ENCODE measurements at places on chromosomes 7 and 10.

- H3K27ac ChIP-seq, result no peak overlapping the region
- no peaks in the 10 kb centered on the region for H3K4me1 ChIP-seq
- H3K4me3 ChIP-seq, result no peak overlapping the region
- H3K27me3 ChIP-seq, result no peaks in the 10 kb centered on the region
- no peak for DNase-seq
- no peaks in the 10 kb centered on the region for H3K36me3 ChIP-seq
Observed at GRCh38 chr7:147245274-147245673, 1128.7 kb downstream of the CNTNAP2 start.

DNA sequence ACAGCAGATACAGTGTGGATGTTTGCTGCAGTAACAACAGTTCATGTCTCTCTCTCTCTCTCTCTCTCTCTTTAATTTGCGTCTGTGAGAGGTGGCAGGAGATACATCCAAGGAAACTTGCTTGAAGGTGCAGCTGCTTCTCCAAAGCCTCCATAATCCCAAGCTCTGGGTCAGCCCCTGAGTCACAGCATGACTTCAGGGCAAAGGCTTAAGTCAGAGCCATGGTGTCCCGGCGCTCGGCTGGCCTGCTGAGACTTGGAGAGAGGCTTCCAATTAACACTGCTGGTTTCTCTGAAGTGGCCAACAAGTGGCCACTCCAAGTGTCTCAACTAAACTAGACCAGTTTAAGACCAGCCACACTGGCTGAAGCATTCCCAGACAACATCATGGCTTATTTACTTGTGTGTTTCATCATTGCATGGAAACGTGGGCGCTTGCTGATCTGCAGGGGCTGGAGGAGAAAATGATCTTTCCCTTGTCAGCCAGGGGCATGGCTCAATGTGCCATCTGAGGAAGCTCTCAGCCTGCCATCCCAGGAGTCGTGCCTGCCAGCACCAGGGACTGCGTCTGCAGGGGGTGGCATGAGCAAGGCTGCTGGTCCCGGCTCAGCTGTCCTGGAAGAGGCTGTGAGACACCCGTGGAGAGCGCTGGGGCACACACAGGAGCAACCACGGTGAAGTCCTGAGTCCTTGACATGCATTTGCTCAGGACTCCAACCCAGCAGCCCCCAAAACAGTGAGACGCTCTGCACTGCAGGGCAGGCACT lies 254.2 kb downstream of the COBL start:
- H3K4me3 ChIP-seq, result no peak overlapping the region
- H3K27ac ChIP-seq, result no peak overlapping the region
- H3K4me1 ChIP-seq, result no peaks in the 10 kb centered on the region
- H3K27me3 ChIP-seq, result no peaks in the 10 kb centered on the region

DNA sequence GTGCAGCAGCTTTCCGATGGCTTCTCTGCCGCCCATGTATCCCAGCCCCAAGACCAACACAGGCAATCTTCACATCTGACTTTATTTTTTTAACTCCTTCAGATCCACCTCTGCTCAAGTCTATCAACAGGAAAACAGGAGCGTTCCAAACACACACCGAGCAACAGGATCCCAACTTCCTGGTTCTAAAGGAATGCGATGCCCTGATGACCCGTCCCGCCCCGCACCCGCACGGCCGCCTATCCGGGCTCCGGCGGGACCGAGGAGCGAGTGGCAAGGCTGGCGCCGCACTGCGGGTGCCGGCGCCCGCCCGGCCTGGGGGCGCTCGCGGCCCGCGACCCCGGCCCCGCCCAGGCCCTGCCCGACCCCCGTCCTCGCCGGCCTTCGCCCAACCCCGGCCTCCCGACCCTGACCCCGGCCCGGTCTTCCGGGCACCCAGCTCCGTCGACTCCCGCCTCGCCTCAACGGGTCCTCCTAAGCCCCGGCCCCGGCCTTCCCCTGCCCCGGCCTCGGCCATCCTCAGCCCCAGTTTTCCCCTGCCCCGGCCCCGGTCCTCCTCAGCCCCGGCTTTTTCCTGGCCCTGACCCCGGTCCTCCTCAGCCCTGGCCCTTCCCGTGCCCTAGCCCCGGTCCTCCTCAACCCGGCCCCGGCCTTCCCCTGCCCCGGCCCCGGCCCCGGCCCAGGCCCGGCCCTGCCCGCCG lies 730 bp downstream of the LARP4B start:
- peak overlapping the region; percentile 86 for H3K4me3 ChIP-seq
- no peaks in the 10 kb centered on the region for H3K36me3 ChIP-seq
- H3K27me3 ChIP-seq, result no peaks in the 10 kb centered on the region
- no peak for DNase-seq
- peaks cover 21% of the 10 kb centered on the region for H3K4me1 ChIP-seq

DNA sequence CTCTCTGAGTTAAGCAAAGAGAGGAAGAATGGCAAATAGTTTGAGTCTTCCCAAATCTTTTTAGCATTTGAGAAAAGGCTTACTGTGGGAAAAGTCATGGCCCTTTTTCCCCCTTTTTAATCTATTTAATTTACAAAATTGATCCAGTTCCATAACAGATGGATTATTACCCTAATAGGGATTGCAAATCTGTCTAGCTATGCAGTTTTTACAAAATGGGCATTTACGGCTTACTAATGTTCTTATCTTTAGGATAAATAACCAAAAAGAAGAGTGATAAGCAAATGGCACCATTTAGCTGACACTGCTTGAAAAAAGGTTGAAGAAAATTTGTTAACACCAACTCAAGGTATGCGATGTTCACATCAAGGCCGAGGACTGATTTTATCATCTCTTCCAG lies 169.7 kb downstream of the SKAP2 start:
- H3K27me3 ChIP-seq, result no peaks in the 10 kb centered on the region
- no peaks in the 10 kb centered on the region for H3K36me3 ChIP-seq
- no peaks in the 10 kb centered on the region for H3K4me1 ChIP-seq

DNA sequence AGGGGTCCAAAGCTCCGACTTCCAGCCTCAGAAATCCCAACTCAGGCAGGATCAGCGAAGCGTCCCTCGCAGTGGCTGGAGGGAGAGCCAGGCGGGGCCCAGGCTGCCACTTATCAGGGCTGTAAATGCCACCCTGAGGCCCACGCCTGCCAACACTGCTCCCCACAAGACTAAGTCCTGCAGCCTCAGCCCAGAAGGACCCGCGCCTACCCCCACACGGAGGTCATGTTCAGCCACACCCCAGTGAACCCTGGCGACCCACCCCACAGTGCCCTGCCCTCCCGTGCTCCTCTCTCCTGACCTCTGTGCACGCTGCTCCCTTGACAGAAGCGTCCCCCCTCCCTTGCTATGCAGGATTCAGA lies 3.2 kb downstream of the PSMG3 start:
- H3K4me1 ChIP-seq, result peaks cover 46% of the 10 kb centered on the region
- DNase-seq, result no peak
- no peaks in the 10 kb centered on the region for H3K27me3 ChIP-seq
- H3K4me3 ChIP-seq, result peak overlapping the region; percentile 26

DNA sequence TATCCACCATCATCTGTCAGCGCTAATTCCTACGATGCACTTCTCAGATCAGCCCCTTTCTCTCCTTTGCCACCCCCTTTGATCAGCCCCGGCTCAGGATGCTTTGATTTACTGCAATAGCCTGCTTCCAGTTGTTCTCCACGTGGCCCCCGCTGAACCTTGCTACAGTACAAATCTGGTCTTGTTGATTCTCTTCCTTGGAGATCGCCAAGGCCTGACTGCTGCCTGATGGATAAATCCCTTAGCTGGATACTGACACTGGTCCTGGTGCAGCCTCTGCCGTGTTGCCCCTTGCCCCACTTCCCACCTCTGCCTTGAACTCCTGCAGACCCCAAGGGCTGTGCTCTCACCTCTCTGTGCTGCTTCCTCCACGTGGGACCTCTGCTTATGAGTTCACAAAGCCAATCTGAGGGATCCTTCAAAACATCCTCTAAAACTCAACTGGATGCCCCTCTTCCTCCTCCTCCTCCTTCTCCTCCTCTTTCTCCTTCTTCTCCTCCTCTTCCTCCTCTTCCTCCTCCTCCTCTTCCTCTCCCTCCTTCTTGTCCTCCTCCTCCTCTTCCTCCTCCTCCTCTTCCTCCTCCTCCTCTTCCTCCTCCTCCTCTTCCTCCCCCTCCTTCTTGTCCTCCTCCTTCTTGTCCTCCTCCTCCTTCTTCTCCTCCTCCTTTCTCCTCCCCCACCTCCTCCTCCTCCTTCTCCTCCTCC lies 15.3 kb downstream of the PLXNA4 start:
- no peak overlapping the region for H3K4me3 ChIP-seq
- H3K36me3 ChIP-seq, result no peaks in the 10 kb centered on the region
- no peak overlapping the region for H3K27ac ChIP-seq
- DNase-seq, result no peak

- no peak for DNase-seq
- H3K27me3 ChIP-seq, result no peaks in the 10 kb centered on the region
- peaks cover 4% of the 10 kb centered on the region for H3K4me1 ChIP-seq
- no peak overlapping the region for H3K4me3 ChIP-seq
- no peaks in the 10 kb centered on the region for H3K36me3 ChIP-seq
- no peak overlapping the region for H3K27ac ChIP-seq
Observed at GRCh38 chr7:112079673-112080072, 126.5 kb downstream of the DOCK4 start.

DNA sequence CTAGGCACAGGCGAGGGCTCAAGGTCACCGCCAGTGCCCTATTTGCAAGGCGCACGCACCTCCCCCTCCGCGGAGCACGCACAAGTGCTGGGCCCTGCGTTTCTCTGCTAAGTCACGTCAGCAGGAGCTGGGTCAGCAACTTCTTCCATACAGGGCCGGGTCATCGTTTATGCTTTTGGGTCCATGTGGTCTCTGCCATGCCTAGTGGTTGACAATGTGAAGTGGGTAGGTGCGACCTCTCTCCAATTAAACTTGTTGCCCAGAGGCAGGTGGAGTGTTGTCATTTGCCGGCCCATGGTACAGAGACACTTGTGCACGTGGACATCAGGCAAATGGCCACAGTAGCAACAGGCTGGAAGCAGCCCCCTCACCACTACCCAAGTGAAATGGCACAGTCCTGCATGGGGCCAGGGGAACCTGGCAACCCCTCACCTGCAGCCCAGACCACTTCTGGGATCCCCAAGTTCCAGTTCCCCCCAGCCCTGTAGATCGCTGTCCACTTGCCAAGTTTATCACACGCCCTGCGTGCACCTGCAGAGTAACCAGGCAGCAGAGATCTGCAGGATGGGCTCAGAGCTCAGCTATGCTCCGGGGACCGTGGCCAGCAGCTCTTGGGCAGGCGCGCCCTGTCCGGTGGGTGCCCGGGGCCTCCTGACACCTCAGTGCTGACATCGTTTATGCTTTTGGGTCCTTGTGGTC lies 86.1 kb upstream of the PPP2R2D start:
- no peak for DNase-seq
- H3K27me3 ChIP-seq, result no peaks in the 10 kb centered on the region
- no peaks in the 10 kb centered on the region for H3K4me1 ChIP-seq
- H3K36me3 ChIP-seq, result no peaks in the 10 kb centered on the region
- no peak overlapping the region for H3K27ac ChIP-seq

DNA sequence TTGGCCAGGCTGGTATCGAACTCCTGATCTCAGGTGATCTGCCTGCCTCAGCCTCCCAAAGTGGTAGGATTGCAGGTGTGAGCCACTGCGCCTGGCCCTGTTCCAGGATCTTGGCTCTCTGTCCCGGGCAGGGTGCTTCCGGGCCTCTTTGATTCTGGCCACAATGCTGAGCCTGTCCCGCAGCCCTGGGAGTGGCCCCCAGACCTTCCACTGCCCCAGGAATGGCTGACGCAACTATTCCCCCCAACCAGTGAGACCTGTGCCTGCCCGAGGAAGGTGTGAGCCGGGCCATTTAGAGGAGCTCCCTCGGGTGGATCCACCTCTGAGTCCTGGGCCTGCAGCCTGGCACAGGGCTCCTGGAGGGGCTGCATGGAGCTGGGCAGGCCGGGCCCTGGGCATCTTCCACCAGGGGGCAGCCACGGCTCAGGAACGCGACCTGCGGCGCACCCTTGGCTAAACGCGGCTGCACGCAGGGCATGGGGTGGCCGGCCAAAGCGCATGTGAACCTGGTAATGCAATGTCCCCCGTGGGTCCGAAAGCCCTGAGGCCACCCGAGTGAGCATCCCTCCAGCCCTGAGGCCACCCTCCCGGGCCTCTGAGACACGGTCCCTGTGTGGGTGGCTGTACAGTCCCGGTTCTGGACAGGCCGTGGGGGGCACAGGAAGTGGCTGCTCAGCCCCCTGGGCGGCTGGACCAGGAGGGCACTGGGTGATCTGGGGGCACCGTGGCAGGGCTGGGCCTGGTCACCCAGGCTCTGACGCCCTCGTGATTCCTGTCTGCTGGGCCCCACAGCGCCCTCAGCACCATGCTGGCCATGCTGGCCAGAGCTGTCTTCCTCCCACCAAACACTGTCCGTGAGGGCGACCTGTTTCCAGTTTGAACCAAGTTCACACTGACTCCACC lies 24.8 kb downstream of the GRIFIN start:
- H3K27ac ChIP-seq, result no peak overlapping the region
- H3K36me3 ChIP-seq, result no peaks in the 10 kb centered on the region
- H3K27me3 ChIP-seq, result no peaks in the 10 kb centered on the region
- DNase-seq, result no peak
- peaks cover 12% of the 10 kb centered on the region for H3K4me1 ChIP-seq

DNA sequence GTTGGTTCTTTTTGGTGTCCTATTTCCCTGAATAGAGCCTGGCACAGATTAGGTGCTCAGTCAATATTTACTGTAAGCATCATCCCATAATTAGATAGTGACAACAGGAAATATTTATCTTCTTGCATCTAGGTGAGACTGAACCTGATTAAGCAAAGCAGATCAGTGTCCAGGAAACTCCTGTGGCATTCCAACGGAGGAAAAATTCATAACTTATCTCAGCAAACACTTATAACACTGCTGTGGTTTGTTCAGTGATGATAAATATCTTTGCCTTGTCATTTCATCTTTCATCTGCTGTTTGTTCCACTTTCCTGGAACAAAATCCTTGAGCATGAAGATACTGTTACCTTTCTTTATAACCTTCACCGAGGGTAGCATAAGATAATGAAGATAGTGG lies 1160.3 kb upstream of the AUTS2 start:
- no peak overlapping the region for H3K27ac ChIP-seq
- H3K4me1 ChIP-seq, result no peaks in the 10 kb centered on the region
- H3K4me3 ChIP-seq, result no peak overlapping the region
- H3K27me3 ChIP-seq, result no peaks in the 10 kb centered on the region
- no peaks in the 10 kb centered on the region for H3K36me3 ChIP-seq
- no peak for DNase-seq

GRCh38 chr10:118501171-118501570 lies 94.3 kb downstream of the PRLHR start:
- H3K4me3 ChIP-seq, result no peak overlapping the region
- peaks cover 18% of the 10 kb centered on the region for H3K4me1 ChIP-seq
- H3K36me3 ChIP-seq, result no peaks in the 10 kb centered on the region
- H3K27me3 ChIP-seq, result no peaks in the 10 kb centered on the region
- DNase-seq, result no peak

DNA sequence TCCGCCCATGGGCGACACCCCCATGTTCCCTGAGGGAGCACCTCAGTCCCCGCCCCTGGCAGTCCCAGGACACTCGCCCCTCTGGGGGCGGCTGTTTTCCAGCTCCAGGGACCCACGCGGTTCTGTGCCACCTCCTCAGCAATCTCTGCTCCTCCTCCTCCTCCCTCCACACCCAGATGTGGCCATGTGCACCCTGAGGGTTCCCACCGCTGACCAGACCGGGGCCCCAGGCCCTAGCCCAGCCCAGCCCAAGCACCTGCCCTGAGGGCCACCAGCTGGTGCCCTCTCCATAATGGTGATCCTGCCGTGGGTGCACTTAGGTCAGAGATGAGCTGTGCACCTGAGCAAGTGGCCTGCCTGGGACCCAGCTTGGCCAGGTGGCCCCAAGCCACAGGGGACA lies 25.1 kb downstream of the AP5Z1 start:
- no peaks in the 10 kb centered on the region for H3K27me3 ChIP-seq
- no peak overlapping the region for H3K27ac ChIP-seq
- H3K36me3 ChIP-seq, result no peaks in the 10 kb centered on the region
- H3K4me1 ChIP-seq, result no peaks in the 10 kb centered on the region
- no peak overlapping the region for H3K4me3 ChIP-seq

- H3K27me3 ChIP-seq, result no peaks in the 10 kb centered on the region
- no peaks in the 10 kb centered on the region for H3K36me3 ChIP-seq
- H3K4me3 ChIP-seq, result no peak overlapping the region
- H3K27ac ChIP-seq, result no peak overlapping the region
- no peak for DNase-seq
- no peaks in the 10 kb centered on the region for H3K4me1 ChIP-seq
Observed at GRCh38 chr7:137146552-137147337, 196.8 kb downstream of the PTN start.

Data from esophagus squamous epithelium (tissue), 5 donors.